HEK293T (cell line): ENCODE measurements at places on chromosomes 3 and 15.

DNA sequence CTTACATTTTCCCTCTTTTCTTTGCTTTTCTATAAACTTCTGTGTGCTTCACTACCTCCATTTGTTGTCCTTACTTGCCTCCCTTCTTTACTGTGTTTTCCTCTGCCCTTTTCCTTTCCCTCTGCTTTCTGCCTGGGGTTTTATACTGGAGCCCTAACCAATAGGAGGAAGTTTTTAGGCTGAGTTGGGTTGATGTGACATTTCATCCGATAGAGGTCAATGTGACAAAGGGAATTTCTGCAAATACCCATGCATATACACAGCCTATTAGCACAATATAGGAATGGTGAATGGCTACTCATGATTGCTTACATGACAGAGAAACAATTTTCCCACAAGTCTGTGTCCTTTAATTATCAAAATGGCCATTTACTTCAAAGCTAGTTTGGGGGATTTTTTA is 153.0 kb upstream of the ARPP21 start:
- DNase-seq, result no peak

GRCh38 chr15:98134905-98135304 is 174.4 kb downstream of the ARRDC4 start:
- DNase-seq, result no peak

DNA sequence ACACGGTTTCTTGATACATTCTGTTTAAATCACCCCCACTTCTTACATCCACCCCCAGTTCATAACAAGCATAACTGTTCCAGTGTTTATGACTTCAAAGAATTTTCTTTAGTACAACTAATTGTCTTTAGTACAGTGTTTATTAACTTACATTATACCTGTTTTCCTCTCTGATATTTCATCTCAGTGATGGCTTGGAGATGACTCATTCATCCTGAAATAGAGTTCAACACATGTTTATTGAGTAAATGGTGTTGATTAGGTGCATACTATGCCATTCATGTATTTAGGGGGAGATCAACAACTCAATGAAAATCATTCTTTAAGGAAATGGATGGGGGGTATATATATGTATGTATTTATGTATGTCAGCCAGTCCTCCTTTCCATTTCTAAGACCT is 21.7 kb upstream of the UTS2B start:
- no peak for DNase-seq

GRCh38 chr3:124995460-124995994 is 60.3 kb downstream of the HEG1 start:
- DNase-seq, result peak; percentile 46

GRCh38 chr3:144229953-144230352 is 258.3 kb downstream of the DIPK2A start:
- no peak for DNase-seq

DNA sequence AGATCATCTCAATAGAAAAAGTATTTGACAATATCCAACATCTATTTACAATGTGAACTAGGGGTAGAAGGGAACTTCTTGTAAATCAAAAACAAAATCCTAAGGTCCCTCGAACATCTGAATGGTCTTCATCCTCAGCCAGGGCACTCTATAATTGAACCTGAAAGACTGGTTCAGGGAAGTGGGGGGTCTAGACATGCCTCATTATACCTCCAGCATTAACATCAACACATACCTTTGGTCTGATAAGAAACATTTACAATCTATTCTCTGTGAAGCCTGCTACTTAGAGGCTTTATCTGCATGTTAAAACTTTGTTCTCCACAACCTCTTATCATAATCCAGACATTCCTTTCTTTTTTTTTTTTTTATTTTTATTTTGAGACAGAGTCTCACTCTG is 211.8 kb downstream of the CTNNB1 start:
- DNase-seq, result no peak
